ENCODE measurements at places on chromosomes 5 and 9.

- DNase-seq: no peak
These were observed 27.1 kb downstream of the RMI1 start for GRCh38 chr9:84007662-84008061.

DNA sequence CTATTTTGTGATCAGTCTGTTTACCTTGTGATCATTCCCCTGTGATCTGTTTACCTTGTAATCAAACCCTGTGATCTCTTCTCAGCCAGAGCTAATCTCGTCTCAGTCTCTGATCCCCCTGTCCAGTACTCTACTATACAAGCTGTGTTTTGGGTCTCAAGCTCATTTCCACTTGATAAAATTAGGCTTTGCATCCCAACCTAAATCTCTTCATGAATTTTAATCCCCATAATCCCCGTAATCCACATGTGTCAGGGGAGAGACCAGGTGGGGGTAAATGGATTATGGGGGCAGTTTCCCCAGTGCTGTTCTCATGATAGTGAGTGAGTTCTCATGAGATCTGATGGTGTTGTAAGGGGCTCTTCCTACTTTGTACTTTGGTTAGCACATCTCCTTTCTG, 157.2 kb downstream of the PRR16 start:
- DNase-seq: no peak

DNA sequence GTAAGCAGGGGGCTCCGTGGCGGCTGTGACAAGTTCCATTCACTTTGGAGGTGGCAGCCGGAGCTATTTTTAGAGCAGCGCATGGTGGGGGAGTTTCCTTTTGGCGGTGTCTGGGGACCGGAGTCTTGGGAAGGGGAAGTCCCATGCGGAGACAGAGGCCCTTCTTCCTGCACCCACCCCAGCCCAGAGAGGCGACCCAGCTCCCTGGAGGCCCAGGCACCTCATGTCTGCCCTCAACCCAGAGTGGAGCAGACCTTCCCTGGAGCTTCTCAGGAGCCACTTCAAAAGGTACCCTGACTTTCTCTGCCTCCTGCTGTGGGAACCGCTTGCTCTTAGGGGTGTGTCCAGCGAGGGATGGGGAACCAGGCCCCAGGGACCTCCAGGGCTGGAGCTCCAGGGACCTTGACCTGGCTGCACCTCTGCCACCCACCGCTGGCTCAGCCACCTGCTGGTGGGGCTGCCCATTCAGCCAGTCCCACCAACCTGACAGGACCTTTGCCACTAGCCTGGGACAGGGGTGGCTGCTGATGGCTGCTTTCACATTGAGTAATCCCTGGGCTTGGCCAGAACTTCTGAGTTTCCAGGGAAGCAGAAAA, 34.1 kb downstream of the NEK6 start:
- DNase-seq: peak; percentile 48

- DNase-seq: no peak
These were observed 7.3 kb upstream of the FOXE1 start for GRCh38 chr9:97845763-97846162.

DNA sequence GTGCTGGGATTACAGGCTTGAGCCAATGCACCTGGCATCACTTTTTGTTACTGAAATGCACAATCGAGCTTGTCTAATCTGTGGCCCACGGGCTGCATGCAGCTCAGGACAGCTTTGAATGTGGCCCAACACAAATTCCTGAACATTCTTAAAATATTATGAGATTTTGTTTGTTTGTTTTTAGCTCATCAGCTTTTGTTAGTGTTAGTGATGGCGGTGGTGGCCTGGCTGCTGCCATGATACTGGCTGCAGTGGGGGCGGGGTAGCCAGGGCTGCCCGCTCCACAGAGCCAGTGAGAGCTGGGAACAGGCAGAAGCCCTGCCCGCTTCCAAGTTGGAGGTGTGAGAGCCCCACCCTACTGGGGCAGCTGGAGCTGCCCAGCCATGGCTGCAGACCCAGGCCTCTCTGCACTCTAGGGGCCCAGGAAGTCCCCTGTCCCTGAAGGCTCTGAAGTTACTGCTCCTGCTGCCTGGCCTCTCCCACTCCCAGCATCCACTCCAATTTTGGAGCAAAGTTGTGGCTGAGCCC, 76.6 kb upstream of the SHB start:
- no peak for DNase-seq

DNA sequence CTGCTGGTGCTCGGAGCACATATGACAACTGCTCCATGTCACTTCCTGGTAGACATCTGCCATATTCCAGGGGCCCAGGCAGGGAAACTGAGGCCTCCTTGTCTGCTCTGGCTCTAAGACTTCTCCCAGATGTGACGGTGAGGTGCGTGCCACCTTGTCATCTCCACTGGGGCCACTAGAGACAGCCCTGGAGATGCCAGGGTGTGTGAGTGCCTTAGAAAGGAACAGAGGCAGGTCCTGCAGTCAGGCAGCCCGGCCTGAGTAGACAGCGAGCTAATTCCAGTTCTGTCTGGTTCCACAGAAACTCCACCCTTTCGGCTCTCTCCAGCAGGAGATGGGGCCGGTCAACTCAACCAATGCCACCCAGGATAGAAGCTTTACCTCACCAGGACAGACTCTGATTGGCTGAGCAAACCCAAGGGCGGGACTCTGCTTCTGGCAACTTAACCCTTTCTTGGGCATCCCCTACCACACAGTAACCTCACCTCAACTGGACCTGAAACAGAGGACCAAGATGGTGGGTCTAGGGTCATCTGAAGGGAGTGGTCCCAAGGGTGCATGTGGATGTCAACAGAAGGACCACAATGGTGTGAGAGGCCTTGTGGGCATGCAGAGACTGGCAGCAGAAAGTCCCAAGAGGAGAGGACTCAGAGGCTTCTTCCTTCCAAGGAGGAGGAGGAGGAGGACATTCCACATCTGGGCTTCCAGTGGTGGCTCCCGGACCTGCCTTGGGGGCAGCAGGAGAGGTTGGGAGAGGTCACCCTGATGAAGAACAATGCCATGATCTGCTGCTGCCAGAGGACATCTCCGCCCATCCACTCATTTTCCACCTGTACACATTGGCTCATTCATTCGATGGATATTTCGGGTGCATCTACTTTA, 77.7 kb downstream of the RGS3 start:
- no peak for DNase-seq

DNA sequence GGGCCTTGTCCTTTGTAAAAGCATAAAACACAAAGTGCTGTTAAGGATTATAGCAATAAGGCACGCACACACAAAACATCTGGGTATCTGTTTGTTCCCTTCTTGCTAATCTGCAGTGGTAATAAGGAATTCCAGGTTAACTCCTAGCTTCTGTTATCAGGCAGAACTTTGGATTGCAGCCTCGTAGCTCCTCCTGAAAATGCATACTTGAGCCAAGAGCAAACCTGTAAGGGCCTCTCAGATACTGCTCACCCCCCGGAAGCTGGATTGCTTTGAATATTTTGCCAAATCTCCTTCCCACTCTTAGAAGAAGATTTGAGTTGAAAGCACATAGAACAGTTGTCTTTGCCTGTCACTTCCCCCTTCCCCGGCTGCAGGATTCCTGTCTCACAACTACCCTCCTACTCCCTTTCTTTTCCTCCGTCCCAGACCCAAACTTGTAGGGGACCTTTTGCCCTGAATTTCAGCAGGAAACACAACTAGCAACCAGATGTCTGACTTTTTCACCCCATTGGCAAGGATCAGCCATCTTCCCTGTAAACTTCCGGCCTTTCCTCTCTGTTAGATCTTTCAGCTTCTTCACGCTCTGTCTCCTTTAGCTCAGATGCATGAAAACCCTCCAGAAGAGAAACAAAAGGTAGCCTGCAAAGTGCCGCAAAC, 28.2 kb upstream of the SMAD5 start:
- DNase-seq: no peak

DNA sequence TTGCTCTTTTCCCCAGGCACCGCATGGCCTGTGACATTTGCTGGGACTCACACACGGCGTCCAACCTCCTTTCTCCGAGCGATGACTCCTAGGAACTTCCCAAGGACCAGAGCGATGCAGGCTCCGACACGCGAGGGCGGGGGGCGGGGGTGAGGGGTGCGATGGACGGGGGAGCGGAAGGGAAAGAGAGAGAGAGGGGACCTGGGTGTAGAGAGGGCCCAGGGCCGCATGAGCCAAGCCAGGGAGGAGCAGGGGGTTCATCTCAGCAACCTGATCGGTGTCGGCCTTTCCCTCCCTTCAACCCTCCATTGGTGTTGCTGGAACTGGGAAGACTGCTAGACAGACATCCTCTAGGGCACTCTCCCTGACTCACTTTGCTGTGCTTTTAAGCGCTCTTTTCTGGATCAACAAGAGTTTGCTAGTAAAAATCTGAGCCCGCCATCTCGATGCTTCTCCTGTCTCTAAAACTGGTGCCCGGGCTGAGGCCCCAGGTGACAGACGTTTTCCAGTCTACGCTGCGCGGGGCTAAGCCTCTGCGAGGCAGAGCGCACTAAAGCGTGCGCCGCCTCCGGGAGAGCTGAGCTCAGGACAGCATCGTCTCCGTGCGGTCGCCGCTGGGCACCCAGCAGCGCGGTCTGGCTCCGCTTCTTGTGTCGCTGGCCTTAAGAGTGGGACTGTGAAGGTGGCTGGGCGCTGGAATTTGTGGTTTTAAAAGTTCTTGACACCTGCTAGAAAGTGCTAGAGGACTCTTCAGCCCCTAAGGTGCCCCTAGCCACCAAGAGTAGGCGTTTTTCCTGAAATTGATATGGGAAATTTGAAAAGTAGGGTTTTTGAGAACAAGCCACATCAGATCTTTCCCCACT, 1.0 kb upstream of the TSLP start:
- peak; percentile 7 for DNase-seq

DNA sequence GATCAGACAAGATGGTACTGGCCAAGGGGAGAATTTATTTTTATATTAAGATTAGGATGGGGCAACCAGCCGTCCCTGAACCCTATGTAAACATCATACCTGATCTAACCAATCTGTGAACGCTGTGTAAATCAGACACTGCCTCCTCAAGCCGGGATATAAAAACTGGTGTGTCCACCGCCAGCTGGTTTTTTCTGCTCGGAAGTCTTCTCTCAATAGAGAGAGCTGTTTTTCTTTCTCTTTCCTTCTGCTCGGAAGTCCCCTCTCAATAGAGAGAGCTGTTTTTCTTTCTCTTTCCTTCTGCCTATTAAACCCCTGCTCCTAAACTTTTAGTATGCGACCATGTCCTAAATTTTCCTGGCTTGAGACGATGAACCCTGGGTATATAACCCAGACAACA, 615.5 kb upstream of the NUDT12 start:
- DNase-seq: no peak

DNA sequence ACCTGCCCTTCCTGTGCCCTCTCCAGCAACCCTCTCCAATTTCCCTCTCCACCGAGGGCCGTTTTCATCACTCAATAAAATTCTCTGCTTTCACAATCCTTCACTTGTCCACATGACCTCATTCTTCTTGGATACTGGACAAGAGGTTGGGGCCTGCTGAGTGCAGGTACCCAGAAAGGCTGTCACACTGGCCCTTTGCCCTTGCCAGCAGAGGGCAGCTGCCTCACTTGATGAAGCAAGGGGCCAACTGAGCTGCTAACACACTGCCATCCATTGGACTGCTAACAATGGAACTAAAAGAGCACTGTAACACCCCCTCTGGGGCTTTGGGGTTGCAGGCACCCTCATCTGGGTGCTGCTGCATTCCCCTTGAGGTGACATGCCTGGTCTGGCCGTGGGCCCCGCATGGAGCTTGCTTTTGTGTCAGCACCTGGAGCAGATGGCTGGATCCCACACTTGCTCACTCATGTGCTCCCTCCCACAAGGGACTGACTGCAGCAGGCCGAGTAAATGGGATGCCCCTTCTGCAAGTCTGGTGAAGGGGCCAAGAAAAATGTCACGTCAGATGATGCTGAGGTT, 308.1 kb upstream of the ADCY2 start:
- DNase-seq: no peak

DNA sequence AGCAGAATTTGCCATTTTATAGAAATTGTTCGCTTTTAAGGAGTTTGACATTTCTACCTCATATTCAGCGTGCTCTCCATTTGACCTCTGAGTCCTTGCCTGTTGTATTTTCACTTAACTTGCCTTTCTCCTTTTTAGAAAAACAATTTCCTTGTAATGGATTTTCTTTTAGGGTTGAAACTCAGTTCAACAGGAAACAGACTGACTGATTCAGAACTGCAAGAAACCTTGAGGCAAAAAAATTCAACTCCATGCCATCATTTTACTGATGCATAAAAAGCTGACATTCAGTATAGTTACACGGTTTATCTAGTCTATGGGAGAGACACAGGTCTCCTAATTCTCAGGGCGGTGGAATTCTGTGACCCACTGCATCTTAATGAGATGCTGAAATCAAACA, 59.8 kb downstream of the MRPS30 start:
- no peak for DNase-seq

- DNase-seq: no peak
These were observed 212.7 kb upstream of the MVB12B start for GRCh38 chr9:126113756-126114408.

- DNase-seq: no peak
These were observed 14.5 kb downstream of the RANBP6 start for GRCh38 chr9:6000955-6001354.

- DNase-seq: no peak
These were observed 67.6 kb downstream of the ANKRD33B start for GRCh38 chr5:10631316-10631996.

DNA sequence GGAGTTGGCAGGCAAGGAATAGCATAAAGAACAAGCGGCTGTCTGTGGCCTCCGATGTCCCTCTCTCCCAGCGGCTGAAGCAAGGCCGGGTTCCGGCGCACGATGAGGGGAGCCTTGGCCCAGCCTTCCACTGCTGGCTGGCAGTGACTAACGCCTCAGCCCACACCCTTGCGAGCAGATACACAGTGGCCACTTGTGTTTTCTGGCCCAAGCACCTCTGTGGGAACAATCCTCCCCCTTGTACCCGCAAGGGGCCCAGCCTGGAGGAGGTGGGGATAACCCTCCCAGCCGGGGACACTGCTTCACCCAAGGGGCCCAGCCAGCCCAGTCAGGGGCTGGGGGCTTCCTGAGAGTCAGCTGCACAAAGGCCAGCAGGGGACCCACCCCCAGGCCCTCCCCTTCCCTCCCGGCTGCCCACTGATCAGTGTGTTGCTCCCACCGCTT, 23.2 kb downstream of the STK10 start:
- no peak for DNase-seq

- DNase-seq: no peak
These were observed 26.5 kb upstream of the BASP1 start for GRCh38 chr5:17190799-17191391.

DNA sequence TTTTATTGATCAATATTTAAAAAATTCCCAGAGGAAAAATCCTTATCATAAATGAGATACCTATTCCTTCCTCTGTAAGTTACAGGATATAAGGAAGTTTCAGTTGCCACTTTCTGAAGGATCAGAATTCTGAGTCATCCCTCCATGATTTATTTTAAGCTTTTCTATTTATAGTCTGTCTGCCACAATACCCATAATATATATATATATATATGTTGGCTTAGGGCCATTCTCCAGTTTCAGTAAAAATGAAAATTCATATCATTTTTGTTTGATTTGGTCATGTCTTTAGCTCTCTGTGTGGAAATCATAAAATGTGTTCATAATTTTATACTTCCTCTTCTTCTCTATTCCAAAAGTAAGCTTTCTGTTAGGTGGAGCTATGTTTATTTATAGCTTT, 215.8 kb upstream of the CYLC2 start:
- DNase-seq: no peak

DNA sequence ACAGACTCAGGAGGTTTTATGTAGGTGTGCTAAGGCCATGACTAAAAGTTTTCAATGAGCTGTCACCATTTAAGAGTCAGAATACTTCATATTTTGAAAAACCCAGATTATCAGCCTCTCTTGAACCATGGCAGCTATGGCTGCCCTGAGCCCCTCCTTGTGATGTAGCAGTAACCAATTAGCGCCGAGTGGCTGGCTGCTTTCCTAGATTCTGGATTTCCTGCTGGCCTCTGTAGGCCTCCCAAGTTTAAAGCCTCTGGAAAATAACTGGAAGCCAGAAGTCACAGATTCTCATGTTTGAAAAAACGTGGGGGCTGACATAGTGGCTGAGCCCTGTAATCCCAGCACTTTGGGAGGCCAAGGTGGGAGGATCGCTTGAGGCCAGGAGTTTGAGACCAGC, 25.5 kb downstream of the DAB2IP start:
- DNase-seq: no peak
